ENCODE measurements at places on chromosomes 2 and 18.

DNA sequence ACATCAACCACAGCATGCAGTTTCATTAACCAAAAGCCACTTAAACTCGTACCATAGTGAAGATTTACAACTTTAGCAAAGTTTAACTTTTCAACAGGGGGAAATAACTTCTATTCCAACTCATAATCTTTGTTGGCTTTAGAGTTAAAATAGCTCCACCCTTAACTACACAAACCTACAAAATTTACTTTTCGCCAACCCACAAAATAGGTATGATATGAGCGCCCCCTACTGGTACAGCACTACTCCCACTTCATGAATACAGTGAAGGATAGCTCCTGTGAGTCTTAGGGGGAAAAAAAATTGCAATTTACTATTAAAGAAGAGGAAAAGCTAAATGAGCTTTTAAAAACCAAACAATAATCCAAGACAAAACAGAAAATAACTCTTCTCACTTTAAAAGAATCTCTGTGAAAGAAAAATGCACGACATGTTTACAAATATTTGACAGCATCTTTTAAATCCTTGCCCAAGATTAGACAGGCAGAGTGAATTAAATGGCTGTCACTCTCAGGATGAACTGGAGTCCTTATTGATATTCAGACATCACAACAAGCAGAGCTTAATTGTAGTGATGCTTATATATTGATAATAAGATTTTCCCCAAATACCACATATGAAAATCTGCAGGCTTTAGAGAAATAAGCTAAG lies 32.2 kb downstream of the TMEFF2 start:
- no peak for DNase-seq

DNA sequence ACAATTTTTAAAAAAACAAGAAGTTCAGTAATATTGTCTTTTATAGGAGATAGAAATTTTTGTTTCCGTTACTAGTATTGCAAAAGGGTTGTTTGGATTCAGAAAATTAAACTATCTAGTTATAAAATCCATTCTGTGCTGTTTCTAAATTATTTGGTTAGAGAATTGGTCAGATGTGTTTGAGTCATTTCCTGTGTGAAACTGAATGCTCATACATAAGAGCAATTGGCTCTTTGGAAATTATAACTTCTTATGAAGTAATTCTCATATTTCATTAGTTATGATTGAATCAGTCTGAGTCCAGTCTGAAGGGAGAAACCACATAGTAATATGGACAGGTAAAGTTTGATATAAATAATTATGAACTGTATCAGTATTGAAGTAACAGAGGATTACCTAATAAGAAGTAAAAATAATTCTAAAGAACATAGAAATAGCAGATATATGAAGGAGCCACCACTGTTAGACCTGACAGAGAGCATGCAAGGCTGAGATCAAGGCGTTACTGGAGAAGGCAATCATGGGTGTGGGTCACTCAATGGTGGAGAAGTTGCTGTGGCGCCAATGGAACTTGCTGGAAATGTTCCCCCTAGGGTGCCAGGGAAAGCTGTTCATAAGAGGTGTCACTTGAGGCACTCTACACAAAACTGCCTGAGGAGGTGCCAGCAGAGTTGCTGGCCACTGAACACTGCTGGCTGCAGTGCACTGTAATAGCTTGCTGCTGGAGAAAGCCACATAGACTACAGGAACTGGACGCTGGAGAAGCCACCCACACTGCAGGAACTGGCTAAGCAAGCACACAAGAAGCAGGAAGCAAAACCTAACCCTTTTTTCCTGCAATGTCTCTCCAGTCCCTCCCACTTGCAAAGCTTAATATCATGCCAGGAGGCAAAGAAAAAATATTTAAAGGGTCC lies 18.0 kb upstream of the FAP start:
- DNase-seq: no peak

DNA sequence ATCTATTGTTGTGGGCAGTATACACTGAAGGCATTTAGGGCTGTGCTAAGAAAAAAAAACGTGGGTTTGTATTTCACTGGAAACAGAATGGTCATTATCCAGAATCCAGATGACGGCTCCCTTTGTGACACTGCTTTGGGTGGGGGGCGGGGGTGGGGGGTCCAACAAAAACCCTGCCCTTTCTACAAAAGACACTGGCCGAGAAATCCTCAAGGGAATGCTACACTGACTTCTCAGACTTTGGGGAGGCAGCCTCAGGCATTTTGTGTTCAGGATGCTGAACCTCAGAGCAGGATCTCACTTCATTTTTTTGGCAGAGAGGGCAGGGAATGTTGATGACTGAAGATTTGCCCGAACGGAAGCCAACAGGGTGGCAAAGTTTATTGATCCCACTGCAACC lies 417.1 kb downstream of the HRH4 start:
- DNase-seq: no peak

DNA sequence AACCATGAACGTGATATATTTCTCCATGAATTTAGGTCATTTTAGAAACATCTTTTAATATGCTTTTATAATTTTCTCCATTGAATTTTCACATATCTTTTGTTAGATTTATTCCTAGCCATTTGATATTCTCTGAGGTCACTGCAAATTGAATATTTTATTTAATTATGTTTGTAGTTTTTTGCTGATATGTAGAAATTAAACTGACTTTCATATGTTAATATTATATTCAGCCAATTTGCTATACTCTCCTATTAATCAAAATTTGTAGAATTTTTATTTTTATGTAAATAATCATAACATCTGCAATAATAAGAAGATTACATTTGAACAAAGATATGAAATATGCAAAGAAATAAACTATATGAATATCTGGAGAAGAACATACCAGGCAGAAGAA lies 46.9 kb downstream of the RMDN2 start:
- no peak for DNase-seq

Data from retinal pigment epithelial cell (primary cell).